ENCODE measurements at places on chromosomes 3 and 15.

DNA sequence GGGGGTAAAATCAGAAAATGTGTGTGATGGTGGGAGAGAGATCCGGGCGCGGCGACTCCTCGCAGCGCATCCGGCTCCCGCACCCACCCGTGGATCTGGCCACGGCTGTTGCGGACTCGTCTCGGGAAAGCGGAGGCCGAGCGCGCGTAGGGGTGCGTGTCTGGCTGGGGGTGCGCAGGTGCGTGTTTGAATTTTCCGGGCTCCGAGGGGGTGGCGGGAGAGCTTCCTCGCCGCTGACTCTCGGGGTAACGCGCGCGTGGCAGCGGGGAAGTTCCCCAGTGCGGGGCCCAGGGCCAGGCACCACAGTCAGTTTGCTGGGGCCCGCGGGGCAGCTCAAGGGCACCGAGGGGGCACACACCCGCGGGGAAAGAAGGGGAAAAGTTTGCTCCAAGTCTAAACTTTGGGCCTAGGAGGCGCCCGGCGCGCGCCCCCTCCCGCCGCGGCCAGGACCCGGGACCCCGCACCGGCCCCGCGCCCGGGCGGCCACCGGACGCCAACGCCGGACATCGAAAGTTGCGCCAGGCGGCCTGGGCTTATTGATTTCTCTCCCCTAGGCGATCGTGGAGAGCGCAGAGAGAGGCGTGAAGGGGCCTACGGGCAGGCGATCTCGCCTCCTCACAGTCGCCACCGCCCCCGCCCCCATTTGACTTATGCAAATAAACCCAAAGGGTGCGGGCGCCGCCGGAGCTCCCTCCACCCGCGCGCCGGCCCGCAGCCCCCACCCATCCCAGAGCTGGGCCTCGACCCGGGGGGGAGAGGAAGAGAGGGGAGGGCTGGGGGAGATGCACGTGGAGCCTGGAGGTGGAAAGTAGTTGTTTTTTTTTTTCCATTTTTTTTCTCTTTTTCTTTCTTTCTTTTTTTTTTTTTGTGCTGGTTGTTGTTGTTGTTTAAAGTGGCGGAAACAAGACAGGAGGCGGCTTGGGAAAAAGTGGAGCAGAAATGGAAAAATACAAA, 639 bp downstream of the FOXP1 start:
- no peak for DNase-seq

DNA sequence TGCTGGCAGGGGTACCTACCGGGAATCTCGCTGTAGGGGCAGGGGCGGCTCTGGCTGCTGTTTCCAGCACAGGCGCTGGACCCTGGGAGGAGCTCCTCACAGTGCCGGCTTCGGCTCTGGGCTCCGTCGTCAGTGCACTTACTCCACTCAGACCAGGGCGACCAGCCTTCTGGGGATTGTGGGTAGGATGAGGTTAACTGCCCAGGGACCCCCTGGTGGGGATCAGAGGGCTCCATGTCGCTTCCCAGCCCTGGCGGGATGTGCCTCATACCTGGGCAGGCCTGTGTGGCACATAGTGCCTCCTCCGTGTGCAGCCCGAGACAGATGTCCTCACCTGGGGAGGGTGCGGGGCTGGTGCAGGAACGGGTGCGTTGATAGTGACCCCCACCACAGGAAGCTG, 115.7 kb downstream of the SEMA5B start:
- DNase-seq, result no peak

GRCh38 chr3:82800248-82800647, 1038.8 kb upstream of the GBE1 start:
- DNase-seq, result no peak

GRCh38 chr3:48130321-48130904, 57.8 kb downstream of the CDC25A start:
- peak; percentile 85 for DNase-seq

GRCh38 chr3:188554404-188554803, 400.4 kb downstream of the LPP start:
- no peak for DNase-seq

- DNase-seq, result no peak
These were observed 96.1 kb downstream of the TOP2B start for GRCh38 chr3:25568525-25569078.

DNA sequence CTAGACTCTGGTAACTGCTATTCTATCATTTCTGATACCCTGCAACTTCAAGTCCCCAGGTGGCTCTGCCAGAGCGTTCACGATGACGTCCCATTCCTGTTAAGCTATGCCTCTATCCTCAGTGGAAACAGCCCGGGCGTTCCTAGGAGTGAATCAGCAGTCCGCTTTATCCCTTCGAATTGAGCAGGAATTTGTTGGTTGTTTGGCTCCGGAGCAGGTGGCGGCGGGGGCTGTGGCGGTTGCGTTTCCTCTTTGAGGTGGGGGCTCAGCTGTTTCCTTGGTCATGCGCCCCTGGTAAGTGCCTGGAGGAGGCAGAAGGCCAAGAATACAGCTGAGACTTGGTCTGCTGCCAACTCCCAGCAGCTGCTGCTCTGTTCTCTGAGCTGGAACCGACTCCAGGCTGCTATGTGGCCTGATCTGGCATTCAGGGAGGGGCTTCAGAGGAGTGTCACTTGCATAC, 25.2 kb downstream of the ARPP21 start:
- DNase-seq, result peak; percentile 69

DNA sequence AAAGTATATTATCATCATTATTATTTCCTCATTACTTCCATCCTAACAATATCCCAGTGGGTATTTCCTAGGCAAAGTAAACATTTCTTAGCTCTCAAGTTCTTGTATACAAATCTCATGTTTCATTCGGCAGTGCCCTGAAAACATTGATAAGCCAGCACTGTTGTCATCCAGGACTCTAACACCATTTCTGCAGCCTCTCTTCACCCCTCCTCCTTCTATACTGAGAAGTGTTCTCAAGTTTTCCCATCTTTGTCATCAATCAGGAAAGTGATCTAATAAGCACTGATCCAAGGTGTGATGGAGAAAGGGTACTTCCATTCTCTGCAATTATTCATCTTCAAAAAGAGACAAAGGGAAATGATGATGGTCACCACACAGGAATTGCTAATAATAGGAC, 168.4 kb upstream of the CCDC54 start:
- DNase-seq, result no peak

- no peak for DNase-seq
These were observed 10.7 kb downstream of the CCR3 start for GRCh38 chr3:46252980-46253379.

- DNase-seq, result no peak
These were observed 26.2 kb downstream of the UBE2Q2 start for GRCh38 chr15:75869446-75869845.

- DNase-seq, result no peak
These were observed 12.6 kb downstream of the SCN5A start for GRCh38 chr3:38636881-38637280.

Measured in astrocyte of the cerebellum (primary cell).